GM04503 (cell line): ENCODE measurements at places on chromosomes 5 and 9.

DNA sequence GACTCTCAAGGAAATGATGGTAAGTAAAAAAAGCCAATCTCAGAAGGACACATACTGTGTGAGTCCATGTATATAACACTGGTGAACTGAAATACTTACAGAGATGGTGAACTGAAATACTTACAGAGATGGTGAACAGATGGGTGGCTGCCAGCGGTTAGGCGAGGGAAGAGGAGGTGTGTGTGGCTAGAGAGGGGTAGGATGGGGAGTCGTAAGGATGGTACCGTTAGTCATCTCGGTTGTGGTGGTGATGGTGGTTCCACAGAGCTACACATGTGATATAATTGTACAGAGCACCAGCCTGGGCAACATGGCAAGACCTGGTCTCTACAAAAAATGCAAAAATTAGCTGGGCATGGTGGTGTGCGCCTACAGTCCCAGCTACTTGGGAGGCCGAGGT lies 113.6 kb upstream of the RAPGEF1 start:
- no peak for DNase-seq

DNA sequence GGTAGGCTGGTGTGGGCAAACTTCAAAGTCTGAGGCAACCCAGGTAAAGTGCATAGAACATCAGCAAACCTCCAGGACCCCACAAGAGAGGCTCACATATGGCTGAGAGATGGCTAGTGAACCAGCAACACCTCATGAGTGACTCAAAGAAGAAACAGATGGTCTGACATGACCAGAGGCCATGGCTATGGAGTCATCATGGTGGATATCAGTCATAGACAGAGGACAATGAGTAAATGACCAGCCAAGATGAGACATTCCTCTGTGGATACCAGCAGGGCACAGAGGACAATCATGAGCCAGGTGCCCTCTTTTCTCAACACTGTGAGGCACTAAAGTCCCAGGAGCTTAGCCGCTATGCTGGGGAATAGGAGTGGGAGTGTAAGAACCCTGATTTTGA lies 180.8 kb downstream of the RASEF start:
- DNase-seq: no peak

DNA sequence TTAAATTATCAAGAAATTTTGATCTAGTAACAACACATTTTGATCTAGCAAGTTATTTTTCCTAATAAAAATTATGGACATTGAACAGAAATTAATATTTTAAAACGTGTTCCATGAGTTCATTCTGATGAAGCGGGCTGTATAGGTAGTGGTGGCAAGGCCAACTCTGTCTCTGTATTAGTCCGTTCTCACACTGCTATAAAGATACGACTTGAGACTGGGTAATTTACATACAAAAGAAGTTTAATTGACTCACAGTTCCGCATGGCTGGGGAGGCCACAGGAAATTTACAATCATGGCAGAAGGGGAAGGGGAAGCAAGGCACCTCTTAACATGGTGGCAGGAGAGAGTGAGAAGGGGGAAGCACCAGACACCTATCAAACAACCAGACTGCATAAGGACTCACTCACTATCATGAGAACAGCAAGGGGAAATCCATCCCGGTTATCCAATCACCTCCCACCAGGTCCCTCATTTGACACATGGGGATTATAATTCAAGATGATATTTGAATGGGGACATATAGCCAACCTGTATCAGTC lies 61.2 kb downstream of the TMEM232 start:
- DNase-seq: no peak

- DNase-seq: no peak
Measured at GRCh38 chr5:41154491-41154890, 58.8 kb downstream of the C6 start.

- DNase-seq: no peak
Measured at GRCh38 chr5:34563931-34564709, 92.0 kb upstream of the RAI14 start.

DNA sequence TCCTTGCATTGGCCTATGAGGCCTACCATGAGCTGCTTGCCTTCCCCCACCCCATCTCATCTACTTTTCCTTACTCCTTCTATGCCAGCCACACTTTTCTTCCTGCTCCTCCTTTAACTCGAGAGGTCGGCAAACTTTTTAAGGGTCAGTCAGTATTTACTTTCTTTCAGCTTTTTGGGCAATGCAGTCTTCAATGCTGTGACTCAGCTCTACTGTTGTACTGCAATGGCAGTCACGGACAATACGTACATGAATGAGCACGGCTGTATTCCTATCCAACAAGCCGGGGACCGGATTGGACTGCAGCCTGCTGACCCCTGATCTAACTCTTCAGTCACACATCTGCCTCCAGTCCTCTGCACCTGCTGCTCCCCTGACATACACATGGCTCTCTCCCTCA lies 602 bp upstream of the ACTL7A start:
- no peak for DNase-seq

- no peak for DNase-seq
Measured at GRCh38 chr5:142324136-142324870, 518 bp downstream of the SPRY4 start.

DNA sequence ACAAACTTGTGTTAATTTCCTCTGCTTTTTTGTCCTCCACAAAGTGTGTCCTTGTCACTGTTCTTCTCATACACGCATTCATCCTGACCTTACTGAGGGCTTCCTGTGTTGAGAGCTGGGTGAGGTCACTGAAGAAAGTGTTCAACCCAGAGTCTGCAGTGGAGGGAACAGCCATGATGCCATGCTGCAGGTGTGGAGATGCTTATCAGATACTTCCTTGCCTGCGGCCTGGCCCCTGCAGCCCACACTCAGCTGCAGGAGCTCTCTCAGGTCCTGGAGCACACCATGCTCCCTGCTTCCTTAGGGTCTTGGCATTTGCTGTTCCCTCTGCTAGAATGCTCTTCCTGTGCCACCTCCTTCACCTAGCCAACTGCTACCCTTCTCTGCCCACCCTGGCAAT lies 108.1 kb upstream of the SPRY4 start:
- no peak for DNase-seq

DNA sequence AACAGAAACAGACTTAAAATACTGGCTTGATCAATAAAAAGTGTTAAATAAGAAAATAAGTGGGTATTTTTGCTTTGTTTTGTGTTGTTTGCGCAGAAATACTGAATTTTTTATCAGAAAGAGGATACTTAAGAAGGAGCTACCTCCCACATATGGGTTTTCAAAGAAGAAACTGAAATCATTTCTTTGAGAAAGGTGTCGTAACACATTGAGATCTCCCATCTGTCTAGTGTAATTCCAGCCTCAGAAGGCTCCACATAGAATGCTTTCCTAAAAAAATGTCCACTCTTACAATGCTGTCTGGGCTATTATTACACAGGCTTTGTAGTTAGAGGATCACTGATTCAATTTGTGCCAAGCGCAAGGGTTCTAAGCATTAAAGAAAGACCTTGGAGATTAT lies 226.2 kb downstream of the EPB41L4A start:
- no peak for DNase-seq

GRCh38 chr9:105385381-105385985 lies 62.4 kb upstream of the FSD1L start:
- no peak for DNase-seq

DNA sequence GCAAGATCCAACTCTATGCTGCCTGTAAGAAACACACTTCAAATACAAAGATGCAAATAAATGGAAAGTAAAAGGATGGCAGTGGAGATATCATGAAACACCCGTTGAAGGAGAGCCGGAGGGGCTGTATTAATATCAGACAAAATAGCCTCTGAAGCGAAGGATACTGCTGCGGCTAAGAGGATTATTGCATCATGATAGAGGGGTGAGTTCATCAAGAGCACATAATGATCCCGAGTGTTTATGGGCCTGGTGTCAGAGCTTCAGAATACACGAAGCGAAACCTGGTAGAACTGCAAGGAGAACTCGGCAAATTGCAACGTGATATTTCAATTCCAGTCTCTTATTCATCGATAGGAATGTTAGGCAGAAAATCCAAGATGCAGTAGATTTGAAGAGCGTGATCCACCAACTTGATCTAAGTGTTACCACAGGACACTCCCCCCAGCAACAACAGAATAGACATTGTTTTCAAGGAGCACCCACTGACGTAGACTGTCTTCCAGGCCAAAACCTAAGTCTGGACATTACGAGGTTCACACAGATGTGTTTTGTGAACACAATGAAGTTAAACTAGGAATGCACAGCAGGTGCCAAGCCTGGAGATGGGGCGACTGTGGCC lies 27.7 kb upstream of the QSOX2 start:
- no peak for DNase-seq

- no peak for DNase-seq
Measured at GRCh38 chr5:150361301-150361700, 3.8 kb downstream of the TCOF1 start.

GRCh38 chr5:64164166-64164565 lies 1.5 kb upstream of the RNF180 start:
- no peak for DNase-seq

DNA sequence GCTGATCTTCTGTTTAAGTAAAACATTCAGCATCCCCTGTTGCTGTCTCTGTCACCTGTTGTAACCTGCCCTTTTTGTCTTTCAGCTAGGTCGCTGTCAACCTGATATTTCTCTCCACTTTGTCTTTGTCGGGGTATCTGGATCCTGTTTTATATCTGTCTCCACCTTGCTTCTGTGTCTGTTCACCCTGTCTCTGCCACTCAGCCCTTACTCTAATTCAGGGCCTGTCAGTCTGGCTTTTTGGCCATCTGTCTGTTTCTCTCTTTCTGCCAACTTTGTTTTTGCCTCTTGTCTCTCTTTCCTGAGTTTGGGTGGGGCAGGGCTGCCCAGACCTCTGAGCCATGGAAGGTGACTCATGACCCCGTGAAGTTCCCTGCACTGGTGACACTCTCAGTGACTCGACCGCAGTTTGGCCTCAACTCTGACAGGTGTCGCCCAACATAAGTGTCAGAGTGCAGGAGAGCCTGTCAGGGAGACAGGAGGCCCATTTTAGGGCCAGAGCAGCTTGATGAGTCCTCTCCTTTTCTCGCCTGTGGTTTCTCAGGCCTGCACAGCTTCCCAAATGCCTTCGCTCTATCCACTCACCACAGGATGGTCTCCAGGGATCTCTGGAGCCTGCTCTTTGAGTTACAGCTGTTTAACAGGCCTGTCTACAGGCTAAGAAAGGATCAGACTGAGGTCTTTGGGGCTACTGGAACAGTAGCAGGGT lies 868 bp downstream of the ZBTB43 start:
- DNase-seq: peak; percentile 53

DNA sequence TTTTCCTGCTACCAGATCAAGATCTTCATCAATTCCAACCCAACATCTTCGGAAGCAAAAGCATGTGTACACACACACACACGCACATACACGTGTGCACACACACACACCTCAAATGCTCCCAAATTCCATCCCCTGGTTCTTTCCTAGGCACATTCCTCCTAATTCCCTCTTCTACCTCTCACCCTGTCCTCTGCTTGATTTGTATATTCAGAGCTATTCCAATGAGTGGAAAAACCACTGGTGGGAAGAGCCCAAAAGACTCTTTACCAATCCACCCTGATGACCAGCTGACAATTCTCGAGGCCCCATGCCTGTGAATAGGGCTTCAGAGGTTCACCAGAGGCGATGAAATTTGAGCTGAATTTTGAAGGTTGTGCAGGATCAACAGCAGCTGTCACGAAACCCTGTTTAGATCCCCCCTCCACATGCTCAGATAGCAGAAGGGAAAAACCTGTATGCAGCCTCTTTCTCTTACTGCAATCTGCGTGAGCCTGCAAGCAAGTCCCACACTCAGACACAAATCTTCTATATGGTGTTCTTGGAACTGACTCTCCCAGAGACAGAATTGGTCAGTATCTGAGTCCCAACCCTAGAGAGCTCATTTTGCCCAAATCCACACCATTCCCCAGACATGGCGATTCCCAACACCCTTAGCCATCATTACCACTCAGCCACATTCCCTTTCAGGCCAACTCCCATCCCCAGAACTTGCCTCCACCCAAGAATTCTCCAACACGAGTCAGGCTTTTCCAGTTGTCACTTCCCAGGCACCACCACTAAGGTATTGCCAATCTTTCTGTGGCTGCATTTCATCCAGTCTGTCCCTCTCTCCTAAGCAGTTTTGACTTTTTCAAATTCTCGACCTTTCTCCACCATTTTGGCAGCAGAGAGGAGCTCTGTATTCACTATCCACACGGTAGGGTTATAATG lies 4.3 kb upstream of the TRIO start:
- DNase-seq: no peak

GRCh38 chr9:130174025-130174424 lies 1.8 kb downstream of the NCS1 start:
- DNase-seq: no peak

GRCh38 chr9:121225240-121225639 lies 23.6 kb upstream of the RAB14 start:
- DNase-seq: no peak

DNA sequence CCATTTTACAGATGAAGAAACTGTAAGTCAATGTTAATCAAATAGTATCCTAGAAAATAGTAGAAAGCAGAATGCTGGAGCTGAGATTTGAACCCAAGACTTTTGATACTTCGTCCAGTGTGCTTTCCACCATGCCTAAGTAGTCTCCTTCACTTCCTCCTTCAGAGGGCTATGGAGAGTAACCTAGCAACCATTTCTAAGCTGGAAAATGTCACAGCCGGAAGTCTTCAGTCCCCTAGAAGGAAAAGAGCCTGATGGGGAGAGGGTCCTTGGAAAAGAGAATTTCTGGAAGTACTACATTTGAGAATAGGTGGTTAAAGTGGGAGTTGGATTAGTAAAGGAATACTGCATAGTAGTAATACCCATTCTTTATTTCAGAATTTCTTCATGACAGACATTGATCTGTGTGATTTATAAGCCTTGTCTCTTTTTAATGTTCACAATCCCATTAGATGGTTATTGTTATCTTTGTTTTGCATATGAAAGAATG lies 32.7 kb downstream of the PCDHAC2 start:
- DNase-seq: no peak

DNA sequence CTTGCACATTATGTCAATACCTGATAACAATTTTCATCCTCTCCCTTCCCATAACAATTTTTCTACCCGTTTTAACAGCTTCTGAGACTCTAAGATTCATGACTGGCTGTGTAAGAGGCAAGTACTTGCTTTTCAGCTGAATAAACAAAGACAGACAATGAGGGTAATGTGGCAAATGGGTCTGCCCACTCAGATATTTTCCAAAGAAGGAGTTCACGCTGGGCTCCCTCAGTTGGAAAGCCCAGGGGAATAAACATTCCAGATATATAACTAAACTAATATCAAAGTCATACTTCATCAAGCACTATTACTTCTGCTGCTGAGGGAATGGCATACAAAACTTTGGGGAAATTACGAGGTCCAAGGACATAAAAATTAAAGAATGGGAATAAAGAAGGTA lies 24.4 kb downstream of the MEGF9 start:
- no peak for DNase-seq

DNA sequence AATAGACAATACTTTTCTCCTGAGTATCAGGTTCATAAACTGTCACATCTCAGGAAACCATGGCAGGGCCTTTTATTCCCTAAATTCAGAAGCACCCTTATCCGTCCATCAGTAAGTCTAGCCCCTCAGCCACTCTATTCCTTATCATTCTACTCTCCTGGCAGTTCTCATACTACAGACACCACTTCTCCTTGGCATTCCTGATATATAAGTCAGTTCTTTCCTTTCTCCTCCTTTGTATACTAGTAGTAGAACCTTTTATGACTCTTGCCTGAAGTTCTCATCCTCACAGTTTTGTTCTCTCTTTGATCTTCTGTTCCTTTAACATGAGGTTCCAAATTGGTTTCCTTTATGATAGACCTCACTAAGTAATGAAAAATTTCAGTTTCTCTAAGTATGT lies 29.3 kb downstream of the GRAMD2B start:
- DNase-seq: no peak
